Lung microvascular endothelial cell (primary cell): ENCODE measurements at places on chromosomes 3 and 15.

DNA sequence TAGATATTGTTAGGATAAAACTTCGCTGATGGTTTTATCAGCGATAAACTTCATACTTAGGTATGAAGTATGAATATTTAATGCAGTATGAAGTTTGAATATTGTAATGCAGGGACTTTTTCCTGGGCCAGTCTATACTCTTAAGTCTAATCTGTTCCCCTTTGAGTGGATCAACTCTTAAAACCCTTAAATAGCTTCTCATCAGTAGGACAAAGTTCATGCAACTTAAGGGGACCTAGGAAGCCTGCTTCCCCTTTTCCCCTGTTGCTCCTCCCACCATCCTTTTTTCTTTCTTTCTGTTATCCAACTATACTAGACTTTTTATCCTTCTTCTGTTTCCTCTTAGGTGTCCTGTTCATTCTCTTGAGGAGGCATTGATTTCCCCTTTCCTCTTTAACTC, 78.7 kb downstream of the MITF start:
- no peak for DNase-seq

DNA sequence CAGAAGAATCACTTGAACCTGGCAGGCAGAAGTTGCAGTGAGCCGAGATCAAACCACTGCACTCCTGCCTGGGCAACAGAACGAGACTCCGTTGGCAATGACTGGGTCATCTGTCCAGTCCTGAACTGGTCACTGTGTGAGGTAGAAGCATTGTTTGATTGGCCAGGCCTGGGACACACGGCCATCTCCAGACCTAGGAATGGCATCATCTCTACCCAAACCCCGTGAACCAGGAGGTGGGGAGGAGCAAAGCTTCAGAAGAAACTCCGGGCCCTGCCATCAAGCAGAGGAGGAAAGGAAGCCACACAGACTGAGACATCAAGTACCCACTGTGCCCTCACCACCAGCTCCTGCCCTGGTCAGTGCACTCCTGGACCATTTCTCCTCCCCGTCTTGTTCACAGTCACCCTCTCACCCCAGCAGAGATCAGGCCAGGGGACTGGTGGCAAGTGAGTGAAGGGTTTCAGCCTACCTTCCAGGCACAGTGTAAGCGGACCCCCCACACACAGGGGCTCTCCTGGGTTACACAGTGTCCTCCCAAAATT, 31.6 kb downstream of the GOLGA6L2 start:
- no peak for DNase-seq

DNA sequence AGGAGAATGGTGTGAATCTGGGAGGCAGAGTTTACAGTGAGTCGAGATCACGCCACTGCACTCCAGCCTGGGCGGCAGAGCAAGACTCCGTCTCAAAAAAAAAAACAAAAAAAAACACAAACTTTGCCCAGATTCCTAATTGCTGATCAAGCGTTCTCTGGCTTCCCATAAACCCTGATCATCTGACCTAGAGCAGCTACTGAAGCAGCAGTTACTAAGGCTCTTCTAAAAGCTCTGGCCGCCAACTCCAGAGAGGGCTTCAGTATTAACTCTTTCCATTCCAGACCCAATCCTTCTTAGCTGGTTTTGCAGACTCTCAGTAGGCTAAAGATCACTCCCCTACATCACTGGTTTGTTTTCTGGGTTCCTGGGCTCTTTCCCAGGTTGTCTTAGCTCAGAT, 201.6 kb downstream of the IGSF11 start:
- no peak for DNase-seq

DNA sequence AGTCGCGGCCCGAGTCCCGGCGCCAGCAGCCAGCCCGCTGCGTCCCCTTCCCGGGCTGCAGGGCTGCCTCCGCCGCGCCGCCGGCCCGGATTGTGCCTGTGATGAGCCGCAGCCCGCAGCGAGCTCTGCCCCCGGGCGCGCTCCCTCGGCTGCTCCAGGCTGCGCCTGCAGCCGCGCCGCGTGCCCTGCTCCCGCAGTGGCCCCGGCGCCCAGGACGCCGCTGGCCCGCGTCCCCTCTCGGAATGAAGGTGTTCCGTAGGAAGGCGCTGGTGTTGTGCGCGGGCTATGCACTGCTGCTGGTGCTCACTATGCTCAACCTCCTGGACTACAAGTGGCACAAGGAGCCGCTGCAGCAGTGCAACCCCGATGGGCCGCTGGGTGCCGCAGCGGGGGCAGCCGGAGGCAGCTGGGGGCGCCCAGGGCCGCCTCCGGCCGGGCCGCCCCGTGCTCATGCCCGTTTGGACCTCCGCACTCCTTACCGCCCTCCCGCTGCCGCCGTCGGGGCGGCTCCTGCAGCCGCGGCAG, 1.2 kb downstream of the CHST2 start:
- peak; percentile 58 for DNase-seq

- DNase-seq: no peak
Measured at GRCh38 chr3:155500194-155500818, 206.8 kb upstream of the STRIT1 start.

DNA sequence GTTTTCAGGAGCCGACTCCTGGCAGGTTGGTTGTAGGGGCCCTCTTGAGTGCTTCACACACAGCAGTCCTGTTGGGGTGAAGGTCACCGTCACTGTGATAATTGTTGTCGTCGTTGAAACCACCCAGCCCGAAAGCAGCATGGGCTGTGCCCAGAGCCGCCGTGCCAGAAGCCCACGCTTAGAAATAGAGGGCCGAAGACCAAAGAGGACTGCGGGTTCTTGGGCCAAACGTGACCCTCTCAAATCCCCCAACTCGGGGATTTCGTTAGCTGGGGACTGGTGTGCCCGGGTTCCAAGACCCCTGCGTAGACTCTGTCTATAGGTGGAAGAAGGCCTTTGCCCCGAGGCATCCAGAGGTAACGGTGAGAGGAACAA, 7.5 kb upstream of the ADAMTS17 start:
- DNase-seq: no peak

- no peak for DNase-seq
Measured at GRCh38 chr15:90644952-90645725, 72.0 kb upstream of the BLM start.

- DNase-seq: no peak
Measured at GRCh38 chr3:27317096-27317495, 52.1 kb downstream of the NEK10 start.

DNA sequence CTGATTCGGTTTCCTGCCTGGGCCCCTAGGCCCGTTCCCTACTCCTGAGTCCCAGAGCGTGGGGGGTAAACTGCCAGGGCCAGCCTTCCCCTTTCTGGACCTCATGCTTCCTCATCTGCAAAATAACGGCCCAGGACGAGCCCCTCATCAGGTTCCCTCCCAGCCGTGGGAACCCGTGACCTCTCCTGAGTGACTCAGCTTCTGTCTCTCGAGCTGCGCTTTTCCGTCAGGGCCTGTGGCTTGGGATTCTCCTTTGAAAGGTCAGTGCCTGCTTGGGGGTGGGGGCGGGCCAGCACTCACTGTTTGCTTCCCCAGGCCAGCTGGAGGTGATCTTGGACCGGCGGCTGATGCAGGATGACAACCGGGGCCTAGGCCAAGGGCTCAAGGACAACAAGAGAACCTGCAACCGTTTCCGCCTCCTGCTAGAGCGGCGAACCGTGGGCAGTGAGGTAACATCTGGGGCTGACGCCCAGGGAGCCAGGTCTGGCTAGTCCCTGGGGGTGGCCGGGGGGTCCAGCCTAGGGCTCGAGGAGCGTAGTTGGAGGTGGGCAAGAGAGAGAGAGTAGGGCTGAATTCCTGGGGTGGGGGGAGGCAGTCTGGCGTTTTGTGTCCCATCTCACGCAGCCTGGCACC, 12.8 kb downstream of the MAN2A2 start:
- DNase-seq: no peak

GRCh38 chr3:196016059-196016458, 65.8 kb downstream of the TFRC start:
- no peak for DNase-seq

DNA sequence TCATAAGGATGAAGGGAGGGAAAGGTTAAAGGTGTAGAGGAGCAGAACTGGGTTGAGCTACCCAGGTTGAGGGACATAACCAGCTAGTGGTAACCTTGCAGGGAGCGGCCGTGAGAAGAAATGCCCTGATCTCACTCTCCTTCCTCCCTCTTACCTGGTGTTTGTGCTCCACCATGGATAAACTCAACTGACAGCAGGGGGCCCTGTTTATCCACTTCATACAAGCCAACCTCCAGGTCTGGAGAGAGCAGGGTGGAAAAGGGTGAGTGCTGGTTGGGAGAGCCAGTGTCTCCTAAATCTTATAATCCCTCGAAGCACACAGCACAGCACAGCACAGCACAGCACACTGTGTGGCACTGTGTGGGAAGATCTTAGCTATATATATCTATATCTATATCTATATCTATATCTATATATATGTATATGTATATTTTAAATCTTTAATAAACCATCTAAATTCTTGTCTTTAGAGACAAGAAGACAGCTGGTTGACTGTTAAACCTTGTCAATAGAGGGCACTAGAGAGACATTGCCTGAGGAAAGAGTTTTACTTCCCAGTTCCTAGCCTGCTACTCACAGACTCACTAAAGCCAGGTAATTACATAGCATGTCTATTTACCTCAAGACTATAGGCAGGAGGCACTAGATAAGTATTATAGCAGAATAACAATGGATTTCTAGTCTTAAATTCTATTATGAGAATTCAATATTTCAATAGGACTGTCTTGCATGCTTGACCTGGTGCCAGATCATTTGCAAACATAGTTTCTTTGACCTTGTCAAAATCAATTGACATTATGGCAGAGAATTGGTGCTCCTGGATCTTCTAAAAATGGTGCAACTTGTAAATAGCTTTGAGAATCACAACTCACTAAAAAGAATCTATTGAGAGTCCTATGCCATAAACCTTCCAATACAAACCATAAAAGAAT, 21.7 kb upstream of the FMN1 start:
- peak; percentile 42 for DNase-seq

DNA sequence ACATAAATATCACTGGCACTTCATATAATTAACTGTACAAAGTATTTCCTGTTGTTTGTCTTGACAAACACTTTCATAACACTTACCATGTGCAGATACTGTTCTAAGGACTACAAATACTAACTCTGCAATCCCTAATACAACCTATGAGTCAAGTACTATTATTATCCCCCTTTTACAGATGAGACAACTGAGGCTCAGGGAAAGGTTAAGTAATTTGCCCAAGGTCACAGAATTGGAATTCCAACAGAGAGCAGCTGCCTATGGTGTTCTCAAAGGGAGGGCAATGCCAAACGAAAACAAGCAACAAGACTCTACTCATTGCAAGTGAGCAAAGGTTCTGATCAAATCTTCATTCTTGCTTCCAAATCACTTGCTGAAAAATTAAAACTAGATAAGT, 85.9 kb downstream of the MAGI1 start:
- no peak for DNase-seq

DNA sequence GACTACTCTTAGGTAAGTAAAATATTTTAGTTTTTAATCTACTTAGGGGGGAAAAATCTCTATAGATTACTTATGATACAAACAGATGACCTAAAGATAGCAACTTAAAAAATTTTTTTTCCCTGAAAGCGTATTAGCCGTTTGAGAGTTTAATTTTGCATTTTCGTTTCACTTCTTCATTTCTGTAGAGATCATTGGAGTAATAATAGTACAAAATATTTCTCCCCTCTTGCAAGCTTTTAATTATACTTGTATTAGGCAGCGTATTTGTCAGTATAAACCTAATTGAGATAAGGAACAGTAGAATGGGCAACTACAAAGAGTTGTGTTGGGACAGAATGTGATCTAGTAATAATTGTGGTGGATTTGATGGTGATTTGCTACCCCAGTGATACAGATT, 10.3 kb downstream of the SKIL start:
- no peak for DNase-seq

GRCh38 chr3:187490366-187490765, 122.2 kb downstream of the RTP4 start:
- DNase-seq: no peak

- DNase-seq: no peak
Measured at GRCh38 chr3:38563070-38563885, 67.1 kb downstream of the EXOG start.

- DNase-seq: no peak
Measured at GRCh38 chr3:75983111-75983510, 197.8 kb upstream of the ZNF717 start.

DNA sequence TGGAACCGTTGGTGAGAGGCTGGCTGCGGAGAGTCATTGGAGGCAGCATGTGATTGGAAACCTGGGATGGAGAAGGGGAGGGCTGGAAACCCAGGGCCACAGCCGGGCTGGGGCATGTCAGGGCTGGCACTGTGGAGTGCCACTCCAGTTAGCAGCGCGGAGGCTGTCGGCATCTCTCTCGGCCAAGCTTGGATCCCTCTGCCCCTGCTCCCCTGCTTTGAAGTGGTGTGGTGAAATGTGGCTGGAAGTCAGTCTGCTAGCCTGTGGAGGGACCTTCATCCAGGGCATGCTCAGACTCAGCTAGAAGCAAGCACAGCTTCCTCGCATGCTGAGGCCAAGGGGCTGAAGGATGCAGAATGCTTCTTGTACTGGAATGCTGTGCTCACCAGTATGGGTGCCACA, 13.5 kb downstream of the SLCO3A1 start:
- DNase-seq: no peak

DNA sequence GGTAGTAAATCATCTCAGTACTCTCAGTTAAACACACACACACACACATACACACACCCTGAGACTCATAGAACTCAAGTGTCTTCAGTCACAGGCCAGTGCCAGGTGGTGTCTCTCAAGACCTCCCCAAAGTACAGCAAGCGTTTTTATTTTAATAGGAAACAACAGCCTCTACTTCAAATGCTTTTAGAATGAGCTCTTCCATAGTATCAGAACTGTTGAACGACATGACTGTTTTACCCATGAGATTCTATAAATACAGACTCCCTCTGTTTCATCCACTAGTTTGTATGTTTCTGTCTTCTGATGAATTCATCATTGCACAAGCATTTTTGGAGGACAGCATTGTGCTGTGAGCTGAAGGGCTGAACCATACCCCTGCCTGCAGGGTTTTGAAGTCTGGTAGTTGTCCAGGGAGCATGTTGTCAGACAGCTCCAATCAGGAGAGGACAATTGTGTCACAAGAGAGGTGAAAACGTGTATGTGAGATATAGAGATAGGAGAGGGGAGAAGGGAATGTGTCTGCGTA, 201.0 kb upstream of the BCL6 start:
- no peak for DNase-seq

DNA sequence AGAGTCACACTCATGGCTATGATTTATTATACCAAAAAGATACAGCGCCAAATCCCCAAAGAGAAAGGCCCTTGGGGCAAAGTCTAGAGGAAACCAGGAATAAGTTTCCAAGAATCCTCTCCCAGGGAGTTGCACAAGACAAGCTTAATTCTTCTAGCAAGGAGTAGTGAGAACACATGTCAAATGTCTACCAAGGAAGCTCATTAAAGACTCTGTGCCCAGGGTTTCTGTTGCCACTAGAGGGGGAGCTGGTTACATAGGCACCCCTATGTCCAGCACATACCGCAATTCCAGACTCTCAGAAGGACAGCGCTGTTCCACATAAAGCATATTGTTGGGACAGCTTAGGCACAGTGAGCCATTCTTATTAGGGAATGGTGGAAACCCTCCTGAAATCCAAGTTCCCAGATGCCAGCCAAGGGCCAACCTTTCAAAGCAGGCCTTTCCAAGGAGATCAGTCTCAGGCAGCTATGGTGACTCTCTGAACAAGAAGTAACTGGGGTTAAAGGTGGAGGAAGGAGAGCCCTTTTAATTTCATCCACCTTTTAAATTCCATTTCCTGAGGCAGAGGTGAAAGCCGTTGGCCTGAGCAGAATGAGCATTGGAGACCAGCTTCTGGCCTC, 194.2 kb downstream of the UACA start:
- peak; percentile 81 for DNase-seq

- DNase-seq: peak; percentile 39
Measured at GRCh38 chr3:178302966-178303930, 233.0 kb upstream of the KCNMB2 start.
